ENCODE measurements at places on chromosomes 2 and 18. TPM values are rescaled to one million over a fixed set of nuclear protein-coding genes. Genes with fewer than 3 reads are reported as not detected.

DNA sequence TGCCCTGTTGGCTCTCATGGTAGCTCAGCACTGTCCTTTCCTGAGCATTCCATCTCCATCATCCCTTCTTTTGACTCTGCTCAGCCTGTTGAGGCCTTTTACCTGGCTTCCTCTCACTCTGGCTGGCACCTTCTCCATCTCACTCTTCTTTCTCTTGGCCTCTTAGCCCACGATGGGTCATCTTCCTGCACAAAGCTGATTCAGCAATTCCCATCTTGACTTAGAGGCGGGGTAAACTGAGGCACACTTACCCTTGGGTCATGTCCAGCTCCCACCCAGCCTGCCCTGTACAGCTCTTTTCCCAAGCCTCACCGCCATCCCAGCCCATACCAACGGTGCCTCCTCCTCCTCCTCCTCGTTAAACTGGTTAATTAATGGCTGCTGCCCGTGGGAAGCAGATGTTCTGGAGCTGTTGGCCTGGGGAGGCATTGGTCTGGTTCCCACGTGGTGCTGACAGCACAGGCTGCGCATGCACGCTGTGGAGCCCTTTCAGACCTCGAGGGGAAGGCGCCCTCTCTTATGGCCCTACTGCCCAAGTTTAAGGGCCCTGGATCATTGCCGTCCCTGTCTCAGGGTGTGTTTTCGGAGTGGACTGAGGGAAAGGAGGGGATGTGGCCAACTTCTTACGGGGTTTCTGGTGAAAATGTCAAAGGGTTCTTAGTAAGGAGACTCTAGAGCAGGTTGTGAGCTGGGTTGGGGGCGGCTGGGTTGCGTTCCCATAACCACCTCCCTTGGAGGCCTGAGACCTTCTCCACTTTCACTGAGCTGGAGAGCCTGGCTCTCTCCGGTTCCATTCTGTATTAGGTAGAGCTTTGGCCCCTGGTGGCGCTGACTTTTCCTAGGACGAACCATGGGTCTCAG is 10.9 kb downstream of the WNT10A start:
- no peak overlapping the region for H3K4me3 ChIP-seq
- H3K36me3 ChIP-seq = no peaks in the 10 kb centered on the region
- DNase-seq = no peak
- H3K27me3 ChIP-seq = no peaks in the 10 kb centered on the region
- no peak overlapping the region for H3K27ac ChIP-seq

DNA sequence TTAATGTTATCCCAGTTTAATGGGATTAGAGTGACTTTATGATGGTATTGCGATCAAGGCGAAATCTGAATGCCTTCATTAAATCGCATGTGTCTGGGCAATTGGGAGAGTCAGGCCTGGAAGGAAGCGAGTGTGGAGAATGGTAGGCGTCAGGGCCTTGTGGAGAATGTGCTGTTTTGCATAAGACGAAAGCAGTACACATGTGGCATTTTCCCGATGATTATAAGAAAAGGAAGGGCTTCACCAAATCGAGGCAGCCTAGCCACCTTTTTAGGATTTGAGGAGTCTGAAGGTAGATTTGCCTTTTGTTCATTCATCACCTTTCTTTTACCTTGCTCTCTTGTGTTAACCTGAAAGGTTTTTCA is 1.0 kb downstream of the ZNF532 start:
- peaks cover 25% of the 10 kb centered on the region for H3K36me3 ChIP-seq
- no peak for DNase-seq
- no peak overlapping the region for H3K27ac ChIP-seq
- peaks cover 23% of the 10 kb centered on the region for H3K4me1 ChIP-seq

GRCh38 chr2:121577381-121577780 is 46.7 kb downstream of the RNU4ATAC start:
- H3K27me3 ChIP-seq = no peaks in the 10 kb centered on the region
- peak overlapping the region; percentile 63 for H3K27ac ChIP-seq
- no peak for DNase-seq
- no peaks in the 10 kb centered on the region for H3K36me3 ChIP-seq
- 0 out of 2 replicates have a peak overlapping the region, but pooled peaks have one; percentile 6 for H3K4me3 ChIP-seq
- H3K4me1 ChIP-seq = peaks cover 42% of the 10 kb centered on the region

RGPD8 gene
- not detected for total RNA-seq

GRCh38 chr2:31785876-31786275 is 205.1 kb upstream of the SRD5A2 start:
- H3K36me3 ChIP-seq = no peaks in the 10 kb centered on the region
- H3K27ac ChIP-seq = no peak overlapping the region
- no peak overlapping the region for H3K4me3 ChIP-seq
- H3K4me1 ChIP-seq = peaks cover 10% of the 10 kb centered on the region

LIMS3 gene
- 0.26 TPM for total RNA-seq

SCN7A gene
- not detected for total RNA-seq

DNA sequence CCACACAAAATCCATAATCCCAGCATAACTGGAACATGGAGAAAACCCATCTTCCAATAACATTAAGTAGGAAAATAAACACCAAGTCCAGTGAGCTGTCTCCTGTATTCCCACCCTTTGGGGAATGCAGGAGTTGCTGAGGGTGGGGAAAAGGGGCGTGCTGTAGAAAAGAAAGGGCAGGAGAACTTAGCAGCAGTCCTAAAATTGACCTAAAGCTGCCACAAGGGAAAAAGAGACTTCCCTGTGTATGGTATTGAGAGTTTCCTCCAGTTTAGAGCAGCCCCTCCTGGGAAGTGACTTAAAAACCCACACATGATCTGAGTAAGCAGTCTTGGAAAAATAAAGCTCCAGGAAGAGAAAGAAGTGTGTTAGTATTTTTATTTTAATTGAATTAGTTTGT is 428.8 kb downstream of the THSD7B start:
- H3K27ac ChIP-seq = no peak overlapping the region
- H3K27me3 ChIP-seq = no peaks in the 10 kb centered on the region
- H3K4me1 ChIP-seq = no peaks in the 10 kb centered on the region
- no peaks in the 10 kb centered on the region for H3K36me3 ChIP-seq

CFC1 gene
- total RNA-seq = not detected

- no peak overlapping the region for H3K27ac ChIP-seq
- no peaks in the 10 kb centered on the region for H3K36me3 ChIP-seq
- peak; percentile 20 for DNase-seq
Observed at GRCh38 chr2:101828257-101828656, 130.8 kb downstream of the MAP4K4 start.

DNA sequence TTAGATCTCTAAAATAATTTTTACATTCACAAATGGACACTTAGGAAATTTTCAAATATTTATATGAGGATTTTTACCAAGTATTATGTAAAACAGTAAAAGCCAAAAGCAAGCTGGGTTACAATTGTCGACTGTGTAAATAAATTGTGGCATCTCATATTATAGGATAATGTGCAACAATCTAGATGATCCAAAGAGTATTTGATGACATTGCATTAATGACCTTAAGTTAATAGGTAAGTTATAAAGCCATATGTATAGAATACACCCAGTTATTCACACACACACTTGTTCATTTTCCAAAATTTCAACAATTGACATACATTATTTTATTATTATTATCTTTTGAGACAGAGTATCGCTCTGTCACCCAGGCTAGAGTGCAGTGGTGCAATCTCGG is 69.3 kb downstream of the ATP8B1 start:
- H3K36me3 ChIP-seq = no peaks in the 10 kb centered on the region
- no peak overlapping the region for H3K27ac ChIP-seq
- no peak overlapping the region for H3K4me3 ChIP-seq
- no peaks in the 10 kb centered on the region for H3K4me1 ChIP-seq
